ENCODE measurements at places on chromosomes 12 and 14. TPM values are rescaled to one million over a fixed set of nuclear protein-coding genes. Genes with fewer than 3 reads are reported as not detected.

Gene PAPLN
- 5.2 TPM for total RNA-seq

Gene PIWIL1
- total RNA-seq, result not detected

Gene NPFF
- not detected for total RNA-seq

Gene KICS2
- 3.7 TPM for total RNA-seq

Gene NABP2
- 60.1 TPM for total RNA-seq

Gene DPF3
- total RNA-seq, result 2.6 TPM

Gene ASCL4
- total RNA-seq, result not detected

Gene SLC5A8
- not detected for total RNA-seq

All from myometrial cell (primary cell).